Adrenal gland (tissue), 19 donors: ENCODE measurements at places on chromosomes 6 and 20. TPM values are rescaled to one million over a fixed set of nuclear protein-coding genes. Genes with fewer than 3 reads are reported as not detected.

- no peaks in the 10 kb centered on the region for H3K36me3 ChIP-seq
- DNase-seq, result no peak
- H3K27me3 ChIP-seq, result no peaks in the 10 kb centered on the region
- H3K4me1 ChIP-seq, result no peaks in the 10 kb centered on the region
- no peak overlapping the region for H3K27ac ChIP-seq
Measured at GRCh38 chr6:66986940-66987339, 1279.9 kb upstream of the EYS start.

DNA sequence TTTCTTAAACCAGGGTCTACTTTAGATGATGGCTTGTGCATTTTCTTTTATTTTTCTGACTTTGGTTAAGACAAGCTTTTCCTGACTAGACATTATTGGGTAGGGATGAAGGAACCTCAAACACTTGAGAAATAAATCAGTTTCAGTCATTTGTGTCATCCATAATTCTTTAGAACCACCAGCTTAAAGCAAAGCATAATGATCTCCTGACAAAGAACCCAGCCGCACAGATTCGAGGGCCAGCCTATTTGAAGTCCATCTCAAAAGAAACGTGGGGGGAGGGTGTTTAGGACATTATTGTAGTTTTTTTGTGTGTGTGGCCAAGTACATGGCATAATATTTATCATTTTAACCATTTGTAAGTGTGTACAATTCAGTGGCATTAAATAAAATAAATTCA, 6.3 kb upstream of the TCP11 start:
- no peak overlapping the region for H3K27ac ChIP-seq
- no peak for DNase-seq
- no peak overlapping the region for H3K4me3 ChIP-seq
- H3K27me3 ChIP-seq, result no peaks in the 10 kb centered on the region
- H3K4me1 ChIP-seq, result no peaks in the 10 kb centered on the region

- no peaks in the 10 kb centered on the region for H3K27me3 ChIP-seq
- peaks cover 20% of the 10 kb centered on the region for H3K4me1 ChIP-seq
- H3K27ac ChIP-seq, result no peak overlapping the region
Measured at GRCh38 chr6:71290611-71291010, 2.0 kb downstream of the OGFRL1 start.

DNA sequence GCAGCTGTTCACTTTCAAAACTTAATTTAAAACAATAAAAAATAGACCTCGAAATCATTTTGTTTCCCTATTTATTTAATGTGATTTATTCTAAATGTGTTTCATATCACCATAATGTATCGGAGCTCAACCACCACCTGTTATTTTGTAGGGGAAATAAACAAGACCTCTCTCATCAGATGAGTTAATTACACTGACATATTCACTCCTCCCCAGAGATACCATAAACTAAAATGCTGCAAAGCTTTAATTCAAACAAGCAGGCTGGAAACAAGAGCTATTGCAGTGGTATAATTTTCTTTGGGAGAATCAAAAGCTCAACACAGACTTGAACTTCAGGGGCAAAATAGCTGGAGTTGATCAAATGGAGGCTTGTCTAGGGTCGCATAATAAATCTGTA, 303.5 kb upstream of the TSHZ2 start:
- no peaks in the 10 kb centered on the region for H3K27me3 ChIP-seq
- no peak overlapping the region for H3K4me3 ChIP-seq

DNA sequence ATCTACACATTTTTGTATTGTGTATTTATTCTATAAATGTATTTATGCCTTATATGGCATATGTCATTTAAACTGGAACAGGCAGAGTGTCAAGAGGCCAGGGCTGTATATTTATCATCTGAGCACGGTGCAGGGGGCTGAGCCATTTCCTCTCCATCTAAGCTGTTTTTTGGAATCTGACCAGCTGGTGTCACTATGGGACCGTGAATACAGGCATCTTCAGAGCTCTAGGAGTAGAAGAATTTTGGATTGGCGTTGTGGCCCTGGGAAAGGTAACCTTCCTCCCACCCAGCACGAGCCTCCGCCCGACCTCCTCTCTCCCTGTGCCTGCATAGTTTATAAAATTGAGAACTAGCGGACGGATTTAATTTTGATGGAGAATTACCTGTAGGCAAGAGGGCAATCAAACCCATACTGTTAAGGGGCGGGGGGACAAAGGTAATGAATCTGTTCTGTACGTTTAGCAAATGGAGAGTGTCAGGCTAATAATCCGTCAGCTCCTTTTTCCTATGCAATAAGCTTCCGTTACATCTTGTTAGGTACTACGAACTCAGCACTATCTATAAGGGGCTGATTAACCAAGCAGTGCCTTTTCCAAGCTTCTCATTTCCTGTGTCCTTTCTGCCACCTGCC, 29.0 kb upstream of the EEF1E1 start:
- H3K27me3 ChIP-seq, result no peaks in the 10 kb centered on the region
- H3K4me1 ChIP-seq, result no peaks in the 10 kb centered on the region
- peak; percentile 29 for DNase-seq
- H3K27ac ChIP-seq, result no peak overlapping the region
- no peak overlapping the region for H3K4me3 ChIP-seq
- no peaks in the 10 kb centered on the region for H3K36me3 ChIP-seq

DNA sequence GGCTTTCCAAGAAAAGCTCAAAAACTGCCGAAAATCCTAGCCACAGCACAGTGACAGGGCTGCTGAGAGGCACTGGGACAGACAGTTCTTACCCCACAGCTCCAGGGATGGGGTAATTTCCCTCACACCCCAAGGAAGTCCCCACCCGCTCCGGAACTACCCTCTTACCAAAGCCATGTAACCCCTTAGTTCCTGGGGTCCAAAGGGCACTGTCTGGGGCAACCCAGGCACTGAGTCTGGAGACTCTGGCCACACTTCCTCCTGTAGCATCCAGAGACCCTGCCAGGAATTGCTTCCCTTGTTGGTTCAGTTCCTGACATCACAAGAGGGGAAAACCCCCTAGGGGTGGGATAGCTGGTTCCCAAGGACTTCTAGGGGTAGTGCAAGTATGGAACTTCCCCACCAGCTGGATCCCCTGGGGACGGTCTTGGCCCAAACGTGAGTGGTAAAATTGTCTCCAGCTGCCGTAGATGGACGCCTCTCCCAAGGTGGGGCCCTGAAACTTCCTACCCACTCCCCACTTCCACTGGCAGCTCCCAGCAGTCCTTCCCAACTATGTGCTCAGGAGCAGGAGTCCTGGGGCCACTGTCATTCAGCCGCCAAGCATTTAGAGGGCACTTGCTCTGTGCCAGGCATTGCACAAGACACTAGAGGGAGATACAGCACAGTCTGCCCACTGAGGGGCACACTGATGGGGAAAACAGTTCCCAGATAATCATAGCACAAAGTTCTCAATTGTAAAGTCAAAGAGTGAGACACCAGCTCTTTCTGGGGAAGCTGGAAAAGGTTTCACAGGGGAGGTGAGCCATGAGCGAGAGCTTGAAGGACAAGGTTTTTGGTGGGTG, 17.2 kb upstream of the HCK start:
- no peaks in the 10 kb centered on the region for H3K36me3 ChIP-seq
- H3K4me3 ChIP-seq, result no peak overlapping the region
- H3K4me1 ChIP-seq, result no peaks in the 10 kb centered on the region

Gene HSPA1L
- polyA plus RNA-seq, result 1.0 TPM

DNA sequence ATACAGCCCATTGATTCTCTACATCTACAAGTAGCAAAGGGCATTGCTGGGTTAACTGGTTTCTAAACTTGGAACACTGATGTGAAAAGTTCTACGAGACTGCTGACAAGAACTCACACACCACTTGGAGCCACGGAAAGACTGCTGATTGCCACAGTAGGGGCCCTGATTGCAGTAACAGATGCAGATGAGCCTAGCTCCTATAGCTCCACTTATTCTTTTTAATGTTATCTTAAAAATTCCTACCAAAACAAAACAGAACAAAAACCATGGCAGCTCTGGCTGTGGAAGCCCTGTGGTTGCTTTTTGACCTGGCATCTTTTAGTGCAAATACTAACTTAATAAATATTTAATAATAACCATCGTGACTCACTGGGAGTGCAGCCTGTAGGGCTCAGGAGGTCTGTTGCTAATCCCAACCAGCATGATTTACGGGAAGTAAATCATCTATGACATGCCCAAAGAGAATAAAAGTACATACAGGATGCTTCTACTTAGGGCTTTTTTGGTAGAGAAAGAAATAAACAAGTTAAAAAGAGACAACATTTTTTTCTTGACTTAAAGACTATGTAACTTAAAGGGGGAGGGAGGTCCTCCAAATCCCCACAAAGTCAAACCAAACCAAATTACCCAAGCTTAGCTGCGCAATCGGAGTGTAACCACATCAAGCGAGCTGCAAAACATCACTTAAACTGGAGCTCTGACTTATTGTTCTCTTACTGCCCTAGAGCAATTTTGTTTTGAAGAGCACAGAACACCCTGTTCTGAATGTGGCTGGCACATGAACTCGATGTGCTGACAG, 87.2 kb downstream of the FKBP5 start:
- H3K36me3 ChIP-seq, result peaks cover 5% of the 10 kb centered on the region
- peak; percentile 33 for DNase-seq
- no peak overlapping the region for H3K4me3 ChIP-seq
- peak overlapping the region; percentile 96 for H3K27ac ChIP-seq

Gene GPLD1
- polyA plus RNA-seq, result 0.88 TPM

DNA sequence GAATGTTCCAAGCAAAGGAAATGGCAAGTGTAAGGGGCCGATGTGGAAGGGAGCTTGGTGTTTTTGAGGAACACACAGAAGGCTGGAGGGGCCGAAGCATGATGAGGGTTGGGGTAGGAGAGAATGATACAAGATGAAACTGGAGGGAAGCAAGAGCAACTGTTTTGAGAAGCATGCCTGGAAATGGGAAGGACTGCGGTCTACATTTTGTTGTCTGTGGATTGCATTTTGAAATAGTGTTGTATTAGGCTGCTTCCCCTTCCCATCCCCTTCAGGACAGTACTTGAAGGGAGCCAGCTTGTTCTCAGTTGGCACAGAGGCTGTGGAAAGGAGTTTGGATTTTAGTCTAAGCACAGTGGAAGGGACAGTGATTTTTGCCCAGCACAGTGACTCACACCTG, 2.2 kb downstream of the TM9SF4 start:
- H3K36me3 ChIP-seq, result no peaks in the 10 kb centered on the region
- no peaks in the 10 kb centered on the region for H3K27me3 ChIP-seq
- no peak overlapping the region for H3K4me3 ChIP-seq
- H3K27ac ChIP-seq, result no peak overlapping the region

Gene TBX18
- polyA plus RNA-seq, result 6.3 TPM

Gene GLP1R
- polyA plus RNA-seq, result not detected

DNA sequence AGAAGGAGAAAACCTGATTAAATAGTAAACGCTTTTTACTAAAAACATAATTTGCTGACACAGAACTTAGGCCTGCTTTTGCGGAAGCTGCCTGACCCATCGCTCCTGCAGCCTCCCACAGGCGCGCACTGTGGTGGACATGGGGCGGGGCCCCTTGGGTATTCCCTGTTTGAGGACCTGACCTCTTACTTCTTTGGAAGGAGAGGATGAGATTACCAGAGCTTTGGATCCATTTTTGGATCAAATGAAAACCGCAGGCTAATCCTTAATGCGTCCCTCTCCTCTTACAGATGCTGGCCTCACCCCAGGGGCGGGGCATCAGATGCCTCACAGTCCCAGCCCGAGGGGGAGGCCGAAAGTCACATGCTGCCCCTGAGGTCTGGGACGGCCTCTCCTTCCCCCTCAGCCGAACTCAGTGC, 151.0 kb downstream of the SCML4 start:
- no peak overlapping the region for H3K27ac ChIP-seq
- no peaks in the 10 kb centered on the region for H3K36me3 ChIP-seq
- H3K4me1 ChIP-seq, result peaks cover 5% of the 10 kb centered on the region
- no peak overlapping the region for H3K4me3 ChIP-seq
- no peaks in the 10 kb centered on the region for H3K27me3 ChIP-seq

Gene CDK5RAP1
- polyA plus RNA-seq, result 67.8 TPM

DNA sequence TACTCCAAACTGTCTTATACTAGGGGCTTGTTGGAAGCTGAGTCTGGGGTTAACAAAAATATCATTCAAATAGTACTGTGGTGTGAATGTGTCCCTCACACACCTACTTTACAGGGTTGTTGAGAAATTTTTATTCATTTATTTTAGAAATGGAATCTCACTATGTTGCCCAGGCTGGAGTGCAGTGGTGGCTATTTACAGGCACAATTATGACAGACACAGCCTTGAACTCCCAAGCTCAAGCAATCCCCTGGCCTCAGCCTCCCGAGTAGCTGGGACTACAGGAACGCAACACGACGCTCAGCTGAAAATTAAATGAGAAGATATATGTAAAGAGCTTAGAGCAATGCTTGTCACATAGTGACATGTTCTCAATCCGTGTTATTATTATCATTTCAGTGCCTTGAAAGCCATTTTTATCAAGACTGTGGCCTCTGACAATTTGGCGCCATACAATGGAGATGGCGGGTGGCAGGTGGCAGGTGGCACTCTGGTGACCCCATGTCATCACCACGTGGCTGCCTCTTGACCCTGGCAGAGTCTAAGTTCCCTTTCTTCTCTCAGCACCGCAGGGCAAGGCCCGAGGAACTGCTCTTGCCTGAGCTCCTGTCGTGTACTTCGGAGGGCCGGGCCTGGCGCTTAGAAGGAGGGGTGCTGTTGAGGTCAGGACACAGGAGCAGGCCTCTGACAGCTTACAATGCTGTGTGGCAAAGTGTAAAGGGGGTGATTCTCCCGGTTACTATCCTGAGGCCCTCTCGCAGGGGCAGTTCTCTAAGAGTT, 64.5 kb downstream of the STX11 start:
- H3K4me1 ChIP-seq, result peaks cover 5% of the 10 kb centered on the region
- H3K27ac ChIP-seq, result peak overlapping the region; percentile 98
- H3K36me3 ChIP-seq, result no peaks in the 10 kb centered on the region
- DNase-seq, result peak; percentile 17
- no peak overlapping the region for H3K4me3 ChIP-seq

- no peaks in the 10 kb centered on the region for H3K27me3 ChIP-seq
- no peaks in the 10 kb centered on the region for H3K36me3 ChIP-seq
- H3K4me3 ChIP-seq, result no peak overlapping the region
- DNase-seq, result no peak
Measured at GRCh38 chr20:43238833-43239232, 49.1 kb upstream of the PTPRT start.

Gene ULBP3
- polyA plus RNA-seq, result 0.17 TPM

Gene BPIFA1
- not detected for polyA plus RNA-seq

GRCh38 chr6:16663901-16664300, 97.4 kb downstream of the ATXN1 start:
- no peak for DNase-seq
- H3K36me3 ChIP-seq, result no peaks in the 10 kb centered on the region

DNA sequence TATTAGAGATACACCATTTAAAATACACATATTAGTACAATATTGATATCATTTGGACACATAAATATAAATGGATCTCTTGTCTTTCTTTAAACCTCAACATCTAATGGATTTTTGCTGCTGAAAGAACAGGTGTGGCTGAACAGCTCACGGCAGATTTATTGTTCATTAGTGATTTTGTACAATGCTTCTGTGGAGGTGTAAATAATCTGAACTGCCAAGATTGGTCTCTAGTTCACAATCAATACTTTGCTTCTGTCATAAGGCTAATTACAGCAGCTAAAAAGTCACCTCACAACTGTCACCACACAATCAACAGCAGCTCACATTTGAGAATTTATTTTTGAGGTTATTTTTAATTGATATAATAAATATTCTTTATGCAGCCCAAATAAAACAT, 162.0 kb upstream of the SIM1 start:
- H3K27me3 ChIP-seq, result no peaks in the 10 kb centered on the region
- peaks cover 12% of the 10 kb centered on the region for H3K36me3 ChIP-seq
- no peak overlapping the region for H3K4me3 ChIP-seq
- no peak for DNase-seq
- H3K27ac ChIP-seq, result no peak overlapping the region
- H3K4me1 ChIP-seq, result no peaks in the 10 kb centered on the region

GRCh38 chr6:43862925-43863324, 92.9 kb downstream of the VEGFA start:
- H3K27me3 ChIP-seq, result no peaks in the 10 kb centered on the region
- no peaks in the 10 kb centered on the region for H3K4me1 ChIP-seq
- H3K27ac ChIP-seq, result no peak overlapping the region
- H3K4me3 ChIP-seq, result no peak overlapping the region
- no peak for DNase-seq
